ENCODE measurements at places on chromosomes 5 and 9.

DNA sequence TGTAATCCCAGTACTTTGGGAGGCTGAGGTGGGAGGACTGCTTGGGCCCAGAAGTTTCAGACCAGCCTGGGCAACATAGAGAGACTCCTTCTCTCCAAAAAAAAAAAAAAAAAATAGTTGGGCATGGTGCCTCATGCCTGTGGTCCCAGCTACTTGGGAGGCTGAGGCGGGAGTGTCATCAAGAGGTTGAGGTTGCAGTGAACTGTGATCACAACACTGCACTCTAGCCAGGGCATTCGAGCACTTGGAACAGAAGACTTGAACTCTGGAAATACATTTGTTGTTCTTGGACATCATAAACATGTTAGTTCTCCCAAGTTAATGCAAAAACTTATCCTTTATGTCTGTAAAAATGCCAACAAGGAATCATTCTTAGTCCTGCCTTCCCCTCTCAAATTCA, 29.6 kb downstream of the EHMT1 start:
- DNase-seq: no peak

GRCh38 chr5:52738095-52738506, 49.6 kb upstream of the ITGA1 start:
- DNase-seq: no peak

DNA sequence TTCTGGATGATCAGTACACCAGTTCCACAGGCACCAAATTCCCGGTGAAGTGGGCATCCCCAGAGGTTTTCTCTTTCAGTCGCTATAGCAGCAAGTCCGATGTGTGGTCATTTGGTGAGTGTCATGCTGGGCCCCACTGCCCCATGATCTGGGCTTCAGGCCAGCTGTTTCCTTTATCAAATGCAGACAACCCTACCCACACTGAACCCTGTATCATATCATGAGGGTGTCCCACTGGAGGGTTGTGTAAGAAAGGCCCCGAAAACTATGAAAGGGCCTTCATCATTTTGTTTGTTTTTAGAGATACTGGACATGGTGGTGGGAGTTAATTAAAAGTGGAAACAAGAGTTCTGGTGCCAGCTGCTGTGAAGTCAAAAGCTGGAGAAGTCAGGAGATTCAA, 20.0 kb upstream of the CYFIP2 start:
- DNase-seq: no peak

GRCh38 chr9:127974769-127975261, 6.0 kb downstream of the EEIG1 start:
- no peak for DNase-seq

- no peak for DNase-seq
These were observed 32.6 kb downstream of the HEXB start for GRCh38 chr5:74717596-74717995.

GRCh38 chr9:82989929-82990328, 73.0 kb downstream of the RASEF start:
- no peak for DNase-seq

DNA sequence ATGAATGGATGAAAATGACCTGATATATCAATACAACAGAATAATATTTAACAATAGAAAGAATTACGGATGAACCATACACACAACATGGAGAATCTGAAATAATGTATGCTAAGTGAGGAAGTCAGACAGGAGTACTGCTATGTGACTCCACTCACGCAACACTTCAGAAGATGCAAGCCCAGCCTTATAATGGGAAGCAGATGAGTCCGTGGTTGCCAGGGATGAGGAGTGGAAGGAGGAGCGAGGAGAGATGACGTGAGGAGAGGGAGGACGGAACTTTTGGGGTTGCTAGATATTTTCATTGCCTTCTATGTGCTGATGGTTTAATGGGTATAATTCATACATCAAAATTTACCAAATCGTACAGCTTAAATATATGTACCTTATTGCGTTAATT, 55.4 kb upstream of the ERCC6L2 start:
- no peak for DNase-seq

DNA sequence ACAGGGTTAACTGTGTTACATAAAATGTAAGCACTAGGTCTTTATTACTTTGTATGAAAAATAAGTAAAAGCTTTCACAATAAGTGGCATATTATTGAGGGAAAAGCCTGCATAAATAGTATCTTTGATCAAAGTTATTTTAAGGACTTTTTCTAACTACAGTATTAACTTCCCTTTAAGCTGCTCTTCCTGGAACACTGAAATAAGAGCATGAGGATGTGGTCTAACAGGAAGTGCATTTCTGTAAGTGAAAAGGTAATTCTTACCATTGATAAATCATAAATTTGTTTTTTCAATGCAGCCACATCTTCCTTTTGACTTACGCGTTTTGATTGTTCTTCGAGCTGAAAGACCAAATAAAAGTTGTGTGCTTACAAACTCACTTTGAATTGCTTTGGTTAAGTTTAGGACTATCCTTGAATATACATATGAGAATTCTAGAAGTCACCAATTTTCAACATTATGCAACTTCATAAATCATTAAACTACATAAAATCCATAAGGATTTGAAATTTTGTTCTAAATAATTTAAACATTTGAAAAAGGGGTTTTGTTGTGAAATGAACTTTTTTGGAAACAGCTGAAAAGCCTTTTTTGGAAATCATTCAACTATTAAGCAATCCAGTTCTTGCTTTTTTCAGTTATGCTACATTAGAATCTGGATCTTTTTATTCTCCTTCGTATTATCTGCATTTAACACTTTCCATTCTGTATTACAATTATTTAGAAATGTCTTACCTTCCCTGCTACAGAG, 50.6 kb downstream of the RASEF start:
- no peak for DNase-seq

GRCh38 chr5:131212471-131213021, 41.8 kb downstream of the LYRM7 start:
- no peak for DNase-seq

DNA sequence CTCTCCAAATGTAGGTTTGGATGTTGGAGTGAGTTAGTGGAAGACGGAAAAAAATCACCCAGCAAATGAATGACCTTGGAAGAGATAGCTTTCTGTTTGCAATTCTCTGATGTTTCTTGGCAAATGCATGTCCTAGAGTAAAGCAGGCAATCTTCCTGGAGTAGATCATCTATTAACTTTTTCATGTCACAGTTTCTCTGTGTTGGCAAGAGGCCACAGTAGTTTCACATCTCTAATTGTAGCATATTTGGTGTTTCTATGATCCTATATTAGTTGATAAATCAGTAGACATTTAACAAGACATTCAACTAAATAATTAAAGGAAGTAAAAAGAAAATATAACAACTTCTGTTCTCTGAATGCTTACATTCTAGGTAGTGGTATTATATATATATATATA, 138.2 kb upstream of the MINAR2 start:
- DNase-seq: no peak

GRCh38 chr5:67659288-67659687, 462.7 kb upstream of the CD180 start:
- DNase-seq: no peak

- no peak for DNase-seq
These were observed 372.1 kb downstream of the TLE1 start for GRCh38 chr9:81317223-81317622.

- no peak for DNase-seq
These were observed 1135.0 kb upstream of the WWC1 start for GRCh38 chr5:167156446-167156845.

DNA sequence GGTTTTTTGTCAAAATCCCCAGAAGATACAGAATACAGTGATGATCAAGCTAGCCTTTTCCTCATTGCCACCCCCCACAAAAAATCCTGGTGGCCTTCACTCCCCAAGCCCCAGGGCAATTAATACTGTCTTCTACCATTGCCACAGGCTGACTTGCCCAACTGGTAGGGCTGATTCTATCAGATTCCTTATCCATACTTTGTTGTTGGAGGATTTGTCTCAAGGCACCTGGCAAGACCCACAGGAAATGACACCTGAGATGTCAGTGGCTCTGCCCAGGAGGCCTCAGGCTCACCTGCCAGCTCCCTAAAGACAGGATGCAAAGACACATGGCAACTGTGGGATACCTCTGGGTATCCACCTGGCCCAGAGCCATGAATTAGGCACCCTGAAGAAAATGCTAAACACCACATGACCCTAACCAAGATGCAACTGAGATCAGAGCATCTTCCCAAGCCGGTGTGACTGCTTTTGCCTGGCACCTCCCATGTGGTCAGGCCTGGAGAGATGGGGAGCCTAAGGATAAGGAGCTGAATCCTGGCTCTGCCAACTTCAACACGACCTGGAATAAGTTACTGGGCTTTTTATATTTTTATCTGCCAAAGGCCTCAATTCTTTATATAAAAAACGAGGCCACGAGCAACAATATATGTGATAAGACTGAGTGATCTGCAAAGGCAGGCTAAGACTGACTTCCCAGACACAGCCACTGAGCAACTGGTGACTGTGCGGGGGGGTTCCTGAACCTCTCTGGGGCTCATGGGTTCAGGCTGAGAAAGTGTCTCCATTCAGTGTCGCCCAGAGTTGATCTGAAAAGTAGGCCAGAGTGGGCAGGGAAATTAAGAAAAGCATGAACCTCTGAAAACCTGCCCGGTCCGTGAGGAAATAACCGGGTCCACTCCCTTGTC, 944 bp downstream of the ATOX1 start:
- DNase-seq: no peak

GRCh38 chr5:142421621-142422397, 97.0 kb upstream of the SPRY4 start:
- DNase-seq: no peak

- peak; percentile 39 for DNase-seq
These were observed 28.2 kb downstream of the MTRR start for GRCh38 chr5:7897014-7897600.

DNA sequence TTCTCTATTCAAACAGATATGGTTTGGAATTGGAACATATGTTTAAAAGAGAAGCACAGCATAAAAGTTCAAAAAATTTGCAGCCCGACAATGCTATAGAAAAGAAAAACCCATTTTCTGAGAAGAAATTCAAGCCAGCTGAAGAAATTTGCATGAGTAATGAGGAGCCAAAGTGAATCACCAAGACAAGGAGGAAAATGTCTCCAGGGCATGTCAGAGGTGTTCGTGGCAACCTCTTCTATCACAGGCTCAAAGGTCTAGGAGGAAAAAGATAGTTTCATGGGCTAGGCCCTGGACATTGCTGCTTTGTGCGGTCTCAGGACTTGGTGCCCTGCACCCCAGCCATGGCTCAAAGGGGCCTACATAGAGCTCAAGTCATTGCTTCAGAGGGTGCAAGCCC, 134.8 kb upstream of the ADAMTS16 start:
- no peak for DNase-seq

DNA sequence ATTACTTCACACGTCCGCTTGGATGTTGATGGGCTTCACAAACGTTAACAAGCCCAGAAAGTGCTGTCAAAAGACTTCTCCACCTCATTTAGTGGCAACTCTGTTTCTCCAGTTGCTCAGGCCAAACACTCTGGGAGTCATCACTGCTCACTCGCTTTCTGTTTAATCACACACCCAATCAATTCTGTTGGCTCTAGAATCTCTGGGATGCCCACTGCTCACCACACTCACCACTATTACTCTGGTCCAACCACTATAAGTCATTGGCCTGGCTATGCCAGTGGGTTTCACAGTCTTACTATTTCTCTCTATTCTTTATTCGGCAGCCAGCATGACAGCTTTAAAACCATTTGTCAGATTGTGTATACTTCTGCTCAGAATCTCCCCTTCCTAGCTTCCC, 163.5 kb downstream of the KDM4C start:
- DNase-seq: no peak
